Thoracic aorta (tissue), 2 donors: ENCODE measurements at places on chromosomes 11 and 22. TPM values are rescaled to one million over a fixed set of nuclear protein-coding genes. Genes with fewer than 3 reads are reported as not detected.
A peak's percentile ranks its signal among the peaks of the same experiment; 100 is the strongest.

DNA sequence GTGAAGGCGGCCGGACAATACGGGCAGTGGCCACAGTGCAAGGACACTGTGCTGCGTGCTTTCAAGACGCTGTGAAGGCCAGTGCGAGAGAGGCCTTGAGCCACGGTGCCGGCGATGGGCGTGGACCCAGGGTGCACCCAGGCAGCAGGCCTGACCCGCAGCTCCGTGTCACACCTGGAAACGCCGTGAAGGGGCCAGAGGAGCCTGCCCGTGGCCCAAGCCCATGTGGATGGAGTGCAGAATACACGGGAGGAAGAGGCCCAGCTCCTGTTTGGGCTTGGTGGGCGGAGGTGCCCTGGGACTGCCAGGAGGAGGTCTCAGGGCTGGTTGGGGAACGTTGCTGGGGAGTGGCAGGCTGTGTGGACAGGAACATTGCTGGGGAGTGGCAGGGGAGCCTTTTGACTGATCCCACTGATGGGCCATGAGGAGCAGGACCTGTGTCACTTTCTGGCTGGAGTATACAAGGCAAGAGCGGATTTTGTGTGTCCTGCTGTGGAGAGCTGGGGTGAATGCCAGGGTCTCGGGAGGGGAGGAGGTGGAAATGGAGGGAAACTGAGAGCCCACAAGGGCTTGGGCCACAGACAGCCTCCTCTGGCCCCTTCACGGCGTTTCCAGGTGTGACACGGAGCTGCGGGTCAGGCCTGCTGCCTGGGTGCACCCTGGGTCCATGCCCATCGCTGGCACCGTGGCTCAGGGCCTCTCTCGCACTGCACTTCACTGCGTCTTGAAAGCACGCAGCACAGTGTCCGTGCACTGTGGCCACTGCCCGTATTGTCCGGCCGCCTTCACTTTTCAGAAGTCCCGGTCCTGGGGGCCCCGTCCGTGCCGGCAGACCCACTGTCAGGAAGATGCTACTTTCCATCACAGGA is 925.4 kb downstream of the BRD1 start:
- H3K4me3 ChIP-seq = no peak overlapping the region
- DNase-seq = no peak

B3GAT1 gene
- total RNA-seq = 0.71 TPM

- H3K27ac ChIP-seq = peak overlapping the region; percentile 16
- H3K36me3 ChIP-seq = no peaks in the 10 kb centered on the region
- DNase-seq = no peak
- peaks cover 8% of the 10 kb centered on the region for H3K4me1 ChIP-seq
Measured at GRCh38 chr11:12838463-12839123, 164.4 kb downstream of the TEAD1 start.

DNA sequence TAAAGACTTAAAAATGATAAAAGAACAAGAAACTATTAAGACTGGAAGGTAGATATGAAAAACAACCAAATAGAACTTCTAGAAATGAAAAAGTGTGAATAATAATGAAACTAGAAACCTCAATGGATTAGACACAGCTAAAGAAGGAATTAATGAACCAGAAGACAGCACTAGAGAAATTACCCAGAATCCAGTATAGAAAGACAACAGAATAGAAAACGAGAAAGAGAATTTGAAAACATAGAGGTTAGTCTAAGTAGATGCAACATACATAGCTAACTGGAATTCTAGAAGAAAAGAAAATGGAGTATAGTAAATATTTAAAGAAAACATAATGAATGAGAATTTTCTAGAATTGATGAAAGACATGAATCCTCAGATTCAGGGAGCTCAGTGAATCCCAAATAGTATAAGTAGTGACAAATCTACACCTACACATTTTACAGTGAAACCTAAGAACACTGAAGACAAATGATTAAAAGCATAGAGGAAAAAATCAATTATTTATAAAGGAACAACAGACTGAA is 111.9 kb downstream of the PARVA start:
- no peak for DNase-seq
- no peak overlapping the region for H3K4me3 ChIP-seq
- H3K27ac ChIP-seq = no peak overlapping the region
- no peaks in the 10 kb centered on the region for H3K36me3 ChIP-seq

DNA sequence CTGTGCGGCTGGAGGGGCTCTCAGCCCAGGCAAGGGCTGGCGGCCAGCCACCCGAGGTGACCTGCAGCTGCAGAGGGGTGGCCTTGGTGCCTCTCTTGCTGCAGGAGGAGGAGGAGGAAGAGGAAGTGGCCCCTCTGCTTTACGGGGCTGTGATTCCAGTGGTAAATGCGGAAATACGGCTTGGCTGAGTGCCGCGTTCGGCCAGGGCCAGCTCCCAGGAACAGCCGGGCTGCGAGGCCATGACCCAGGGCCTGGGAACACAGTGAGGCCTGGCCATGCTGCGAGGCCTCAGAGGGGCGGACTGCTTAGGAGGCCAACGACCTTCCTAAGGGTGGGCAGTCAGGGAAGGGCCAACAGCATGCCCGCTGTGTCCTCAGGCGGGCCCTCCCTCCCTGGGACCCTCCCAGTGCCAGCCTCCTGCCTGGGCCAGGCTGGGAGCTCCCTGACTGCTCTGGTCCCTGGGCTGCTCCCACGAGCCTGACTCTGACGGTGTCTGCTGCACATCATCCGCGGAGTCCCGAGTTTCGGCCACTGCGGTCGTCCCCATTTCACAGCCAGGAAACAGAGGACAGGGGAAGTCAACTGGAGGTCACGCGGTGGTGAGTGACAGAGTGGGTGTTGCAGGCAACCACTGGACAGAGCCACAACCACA is 20.8 kb upstream of the PPARA start:
- no peak for DNase-seq

USH1C gene
- 0.68 TPM for total RNA-seq

TEAD1 gene
- 164 TPM for total RNA-seq

DNAJB7 gene
- not detected for total RNA-seq

DNA sequence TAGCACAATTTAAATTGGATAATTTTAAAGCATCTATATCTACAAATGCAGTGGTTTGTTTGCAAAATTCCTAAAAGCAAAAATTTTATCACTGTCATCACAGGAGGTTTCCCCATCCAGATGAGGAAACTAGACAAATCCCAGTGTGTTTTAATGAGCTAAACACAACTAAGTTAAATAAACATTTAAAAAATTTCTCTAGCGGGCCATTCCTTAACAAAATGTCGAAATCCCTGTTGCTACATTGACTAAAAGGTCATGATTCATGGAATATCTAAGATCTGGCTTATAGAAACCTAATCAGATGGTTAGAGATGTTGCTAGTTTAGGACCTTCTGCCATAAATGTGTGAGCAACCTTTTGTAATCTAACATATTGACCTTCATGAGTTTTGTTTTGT is 107.3 kb upstream of the BDNF start:
- no peaks in the 10 kb centered on the region for H3K27me3 ChIP-seq
- DNase-seq = no peak
- no peak overlapping the region for H3K27ac ChIP-seq

DNA sequence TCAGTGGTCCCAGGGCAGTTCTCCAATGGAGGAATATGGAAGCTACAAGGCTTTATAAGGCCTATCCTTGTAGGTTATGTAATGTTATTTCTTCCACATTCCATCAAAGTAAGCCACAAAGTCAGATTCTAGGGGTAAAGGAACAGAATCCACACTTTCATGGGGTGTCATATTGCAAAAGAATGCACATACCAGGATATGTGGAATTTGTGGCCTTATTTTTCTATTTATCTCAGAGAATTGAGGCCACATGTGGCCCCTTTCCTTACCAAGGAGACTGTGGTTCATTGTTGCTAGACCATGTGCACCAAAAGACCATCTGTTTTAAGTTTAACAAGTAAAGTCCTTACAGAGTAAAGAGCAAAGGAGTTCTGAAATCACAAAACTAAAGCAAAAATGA is 12.9 kb downstream of the LRRC4C start:
- DNase-seq = no peak
- no peak overlapping the region for H3K4me3 ChIP-seq
- no peak overlapping the region for H3K27ac ChIP-seq
- H3K4me1 ChIP-seq = no peaks in the 10 kb centered on the region
- H3K36me3 ChIP-seq = no peaks in the 10 kb centered on the region
